Iris pigment epithelial cell (primary cell): ENCODE measurements at places on chromosomes 12 and 14.

GRCh38 chr12:54222609-54223008 is 33.8 kb upstream of the SMUG1 start:
- peak; percentile 95 for DNase-seq

DNA sequence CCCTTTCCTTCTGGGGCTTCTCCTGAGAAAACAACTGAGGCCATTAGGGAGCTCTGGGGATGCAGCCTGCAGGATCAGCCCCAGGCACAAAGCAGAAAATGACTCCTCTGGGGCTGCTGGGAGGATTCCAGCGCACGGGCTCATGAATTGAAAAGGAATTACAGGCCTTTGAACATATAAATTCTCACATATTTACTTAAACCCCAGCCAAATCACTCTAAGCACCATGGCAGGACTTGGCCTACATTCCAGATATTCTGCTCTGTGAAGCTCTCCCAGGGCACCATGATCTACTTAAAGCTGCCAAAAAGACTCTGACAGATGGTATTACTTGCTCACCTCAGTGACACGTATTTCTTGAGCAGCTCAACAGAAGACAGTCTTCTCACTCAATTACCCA is 87.2 kb downstream of the ZFC3H1 start:
- DNase-seq = no peak

DNA sequence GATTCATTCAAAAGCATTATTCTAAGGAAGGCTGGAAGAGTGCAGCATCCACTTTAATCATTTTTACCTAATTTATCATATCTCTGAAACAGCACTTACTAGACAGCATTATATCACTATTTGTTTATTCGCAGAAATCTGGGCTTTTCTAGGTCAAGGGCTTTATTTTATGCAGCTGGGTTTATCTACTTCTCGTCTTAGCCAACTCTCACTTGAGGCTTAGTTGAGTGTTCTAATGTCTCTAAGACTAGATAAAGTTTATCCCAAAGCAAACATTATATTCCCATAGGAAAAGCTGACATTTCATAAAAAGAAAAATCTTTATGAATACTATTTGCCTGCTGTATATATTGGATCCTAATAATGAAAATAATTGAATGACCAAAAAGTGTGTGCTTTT is 720.8 kb upstream of the FLRT2 start:
- no peak for DNase-seq

DNA sequence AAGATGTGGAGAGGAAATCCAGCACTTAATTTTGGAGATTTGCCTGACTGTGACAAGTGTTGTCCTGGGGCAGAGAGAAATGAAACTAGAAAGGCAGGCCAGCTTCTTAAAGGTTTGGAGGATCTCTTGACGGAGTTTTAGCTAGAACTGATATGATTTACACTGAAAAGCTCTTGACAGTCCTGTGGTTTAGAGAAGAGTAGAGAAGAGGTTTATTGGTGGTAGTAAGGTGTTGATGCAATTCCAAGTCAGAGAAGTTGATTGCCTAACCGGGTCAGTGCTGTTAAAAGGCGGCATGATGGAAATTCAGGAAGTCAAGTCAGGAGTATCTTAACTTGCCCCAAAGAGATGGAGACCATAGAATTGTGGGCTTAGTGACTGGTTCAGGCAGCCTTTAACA is 89.0 kb upstream of the TRAF3 start:
- peak; percentile 27 for DNase-seq

DNA sequence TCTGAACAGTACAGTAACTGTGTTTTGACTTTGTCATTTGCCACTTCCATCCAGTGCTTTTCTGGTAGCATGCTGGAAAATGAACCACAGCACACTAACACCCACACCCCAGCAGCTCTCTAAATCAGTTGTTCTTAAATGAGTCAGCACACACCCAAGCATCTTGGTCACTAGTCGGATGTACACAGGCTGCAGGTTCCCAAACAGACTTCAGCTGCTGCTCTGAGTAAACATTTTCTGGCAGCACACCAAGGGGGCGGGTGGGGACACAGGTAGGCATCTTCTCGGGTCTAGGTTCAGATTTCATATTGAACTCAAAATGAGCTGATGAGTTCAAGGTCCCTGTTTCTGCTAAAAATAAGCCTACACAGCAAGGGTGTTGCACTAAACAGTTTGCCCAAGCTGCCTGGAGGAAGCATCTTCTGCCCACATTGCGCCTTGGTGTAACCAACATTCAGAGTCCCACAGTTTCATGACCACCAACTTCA is 39.8 kb downstream of the IFNG start:
- DNase-seq = peak; percentile 5

- peak; percentile 77 for DNase-seq
These were observed 820 bp downstream of the BICDL1 start for GRCh38 chr12:119989731-119990381.

DNA sequence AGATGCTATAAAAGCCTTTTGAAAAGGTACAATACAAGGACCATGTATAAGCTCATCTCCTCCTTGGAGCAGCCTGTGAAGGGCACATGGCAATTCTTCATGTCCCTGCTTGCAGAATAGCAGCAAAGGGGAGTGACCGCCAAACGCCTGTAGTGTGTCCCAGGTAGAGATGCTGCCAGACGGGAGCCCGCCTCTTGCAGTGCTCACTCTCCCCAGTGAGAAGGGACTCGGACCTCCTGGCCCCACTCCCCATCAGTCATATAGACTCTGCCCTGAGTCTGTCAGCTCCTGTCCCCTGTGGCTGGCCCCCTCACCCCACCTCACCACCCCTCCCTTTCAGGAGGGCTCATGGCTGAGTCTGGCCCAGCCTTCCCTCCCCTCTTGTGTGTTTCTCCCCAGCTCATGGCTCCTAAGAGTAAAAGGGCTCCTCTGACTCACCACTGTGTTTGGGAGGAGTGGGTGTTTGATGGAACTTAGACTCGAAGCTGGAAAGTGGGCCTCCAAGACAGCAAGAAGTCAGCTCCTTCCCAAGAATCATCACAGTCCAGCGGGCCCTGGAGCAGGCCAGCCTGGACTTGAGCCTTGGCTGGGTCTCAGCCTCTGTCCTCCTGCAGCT is 40.9 kb downstream of the DEGS2 start:
- DNase-seq = no peak

GRCh38 chr12:105822131-105823105 is 316.3 kb downstream of the NUAK1 start:
- peak; percentile 9 for DNase-seq

GRCh38 chr12:49655595-49656236 is 32.4 kb downstream of the PRPF40B start:
- no peak for DNase-seq

DNA sequence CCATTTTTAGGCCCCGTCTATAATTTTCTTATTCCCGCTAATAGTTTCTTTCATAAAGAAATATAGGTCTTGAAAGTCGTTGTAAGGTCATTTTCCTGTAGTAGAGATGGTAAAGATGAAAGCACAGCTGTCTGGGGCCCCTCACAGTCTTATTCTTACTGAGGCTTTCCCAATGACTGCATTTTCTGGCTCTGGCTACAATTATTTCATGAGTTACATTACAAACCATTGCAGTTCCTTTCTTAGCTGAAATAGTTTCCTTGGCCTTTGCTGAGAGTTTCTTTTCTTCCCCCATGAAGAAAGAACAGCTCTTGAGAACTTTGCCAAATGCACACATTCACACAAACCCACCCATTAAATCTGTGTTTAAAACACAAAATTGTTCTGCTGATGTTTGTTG is 113.0 kb downstream of the DYRK2 start:
- DNase-seq = no peak

DNA sequence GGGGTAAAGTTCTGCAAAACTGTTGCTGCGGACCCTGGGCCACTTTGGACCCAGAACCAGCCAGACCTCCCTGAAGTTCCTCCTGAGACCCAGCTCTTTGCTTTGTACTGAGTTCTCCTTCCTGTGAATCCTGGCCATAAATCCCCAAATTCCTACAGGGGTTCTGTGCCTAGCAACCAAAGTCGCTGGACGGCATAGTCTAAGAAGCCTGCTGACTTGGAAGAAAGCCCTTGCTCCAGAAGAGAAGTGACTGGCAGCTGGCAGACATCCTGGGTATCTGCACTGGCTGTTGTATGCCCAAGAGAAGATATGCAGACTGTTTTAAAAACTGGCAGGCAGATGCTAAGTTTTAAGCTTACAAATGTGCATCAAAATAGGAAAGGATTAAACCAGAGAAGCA is 99.9 kb upstream of the SLC24A4 start:
- no peak for DNase-seq

- no peak for DNase-seq
These were observed 460.3 kb upstream of the LRFN5 start for GRCh38 chr14:41146391-41146790.

DNA sequence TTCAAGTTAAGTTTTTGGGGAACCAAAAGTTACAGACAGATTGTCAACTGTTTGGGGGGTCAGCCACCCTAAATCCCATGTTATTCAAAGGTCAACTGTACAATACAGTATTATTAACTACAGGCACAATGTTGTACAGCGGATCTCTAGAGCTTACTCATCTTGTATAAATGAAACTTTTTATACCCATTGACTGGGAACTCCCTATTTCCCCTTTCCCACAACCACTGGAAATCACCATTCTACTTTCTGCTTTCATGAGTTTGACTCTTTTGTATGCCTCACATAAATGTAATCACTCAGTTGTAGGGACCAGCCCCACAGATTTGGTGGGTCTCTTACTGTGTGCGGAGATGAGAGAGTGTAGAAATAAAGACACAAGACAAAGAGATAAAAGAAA is 57.8 kb downstream of the SLCO1B3 start:
- no peak for DNase-seq

- DNase-seq = no peak
These were observed 25.4 kb downstream of the PSMC1 start for GRCh38 chr14:90281756-90282155.

DNA sequence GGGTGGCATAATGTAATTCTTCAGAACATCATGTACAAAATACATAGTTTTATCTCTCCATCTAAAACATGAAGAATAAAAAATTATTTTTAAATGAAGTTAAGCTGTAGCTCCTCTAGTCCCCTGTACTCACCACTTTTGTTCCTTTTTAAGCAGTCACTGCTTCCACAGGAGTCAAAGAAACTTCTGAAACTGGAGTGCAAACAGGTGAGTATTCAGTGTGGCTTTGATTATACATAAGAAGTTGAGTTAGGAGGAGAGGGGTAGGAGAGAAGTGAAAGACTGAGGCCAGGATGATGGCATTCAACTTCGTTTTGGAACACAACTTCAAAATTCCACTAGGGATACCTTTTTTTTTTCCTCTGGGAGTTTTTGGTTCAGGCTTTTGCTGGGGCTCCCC is 131.4 kb upstream of the CNTN1 start:
- no peak for DNase-seq

- no peak for DNase-seq
These were observed 30.8 kb upstream of the RESF1 start for GRCh38 chr12:31928246-31929026.

DNA sequence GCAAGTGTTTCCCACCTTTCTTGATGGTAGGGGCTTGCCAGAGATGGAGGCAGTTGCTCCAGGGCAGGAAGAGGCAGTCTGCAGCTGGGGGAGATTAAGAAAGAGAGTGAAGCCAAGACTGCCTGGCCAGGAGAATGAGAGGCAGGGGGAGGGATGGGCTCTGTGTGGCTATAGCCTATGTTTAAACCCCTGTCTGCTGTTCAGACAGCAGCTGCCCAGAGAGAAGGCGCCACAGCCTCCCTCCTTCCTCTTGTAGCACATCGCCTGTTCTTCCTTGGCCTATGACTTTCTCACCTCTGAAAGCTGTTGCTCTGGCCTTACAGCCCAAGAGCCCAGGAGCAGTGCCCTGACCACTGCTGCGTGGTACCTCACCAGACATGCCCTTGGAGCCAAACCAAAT is 61.7 kb downstream of the EMP1 start:
- DNase-seq = no peak

GRCh38 chr12:131380220-131380964 is 330.5 kb upstream of the SFSWAP start:
- DNase-seq = no peak

- DNase-seq = no peak
These were observed 3.6 kb upstream of the EDDM3A start for GRCh38 chr14:20742132-20742531.

DNA sequence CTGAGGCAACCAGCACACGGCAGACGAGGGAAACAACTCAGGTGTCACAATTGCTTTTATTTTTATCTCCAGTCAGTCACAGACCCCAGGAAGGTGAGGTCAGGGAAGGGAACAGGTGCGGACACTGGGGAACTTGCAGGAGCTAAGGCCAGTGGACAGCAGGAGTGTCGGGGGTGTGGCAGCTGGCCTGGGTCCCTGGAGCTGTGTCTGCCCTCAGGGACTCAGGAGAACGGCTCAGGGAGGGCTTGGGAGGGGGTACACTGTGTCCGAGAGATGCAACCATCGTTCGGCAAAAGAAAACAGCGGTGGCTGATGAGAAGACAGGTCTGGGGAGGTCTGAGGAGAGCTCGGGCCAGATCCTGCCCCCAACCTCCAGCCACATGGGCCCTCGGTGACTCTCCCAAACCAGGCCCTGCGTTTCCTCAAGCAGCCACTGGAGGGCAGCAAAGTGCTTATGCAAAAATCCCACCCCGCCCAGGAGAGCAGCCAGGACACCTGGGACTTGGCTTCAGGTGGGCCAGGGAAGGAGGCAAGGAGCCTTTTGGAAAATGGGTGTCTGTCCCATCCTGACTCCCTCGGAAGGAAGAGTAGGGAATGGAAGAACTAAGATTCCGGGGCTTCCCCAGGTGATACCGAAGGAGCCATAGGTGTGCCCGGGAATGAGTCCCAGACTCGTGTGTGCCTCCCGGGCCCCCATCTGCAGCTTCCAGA is 24.1 kb upstream of the BCDIN3D start:
- DNase-seq = peak; percentile 32

- DNase-seq = peak; percentile 90
These were observed 18.8 kb upstream of the GAS2L3 start for GRCh38 chr12:100554608-100555077.

- peak; percentile 31 for DNase-seq
These were observed 1.8 kb downstream of the ZDHHC22 start for GRCh38 chr14:77139540-77140358.

GRCh38 chr12:31832740-31833729 is 104.2 kb upstream of the AMN1 start:
- peak; percentile 10 for DNase-seq

GRCh38 chr12:130571089-130571488 is 145.0 kb downstream of the RIMBP2 start:
- DNase-seq = no peak

GRCh38 chr12:62934239-62934798 is 631 bp downstream of the PPM1H start:
- DNase-seq = peak; percentile 37

DNA sequence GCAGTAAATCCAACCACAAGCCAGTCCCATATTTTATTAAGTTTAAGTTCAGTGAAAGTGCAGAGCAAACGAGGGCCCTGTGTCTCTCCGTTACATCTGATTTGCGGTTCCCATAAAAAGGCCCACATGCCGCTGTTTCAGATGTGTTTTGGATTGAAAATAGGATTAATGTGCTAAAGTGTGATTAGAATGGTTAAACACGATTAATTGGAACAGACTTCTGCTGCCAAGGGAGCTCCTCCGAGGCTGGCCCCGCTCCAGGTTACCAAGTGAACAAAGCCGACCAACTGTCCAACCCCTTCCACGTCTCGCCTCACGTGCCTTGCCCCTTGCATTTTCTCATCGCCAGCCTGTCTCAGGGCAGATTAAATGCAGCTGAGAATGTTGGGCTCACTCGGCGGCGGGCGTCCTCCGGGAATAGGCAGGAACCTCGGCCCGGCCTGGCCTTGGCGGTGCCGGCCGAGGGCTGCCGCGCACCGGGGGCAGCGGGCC is 166.5 kb upstream of the GSC start:
- DNase-seq = peak; percentile 43

- no peak for DNase-seq
These were observed 20.5 kb upstream of the PPP2R5C start for GRCh38 chr14:101740981-101741380.

GRCh38 chr12:28770322-28770721 is 378.8 kb upstream of the FAR2 start:
- DNase-seq = no peak

- peak; percentile 95 for DNase-seq
These were observed 626.6 kb downstream of the DIO2 start for GRCh38 chr14:79584679-79585078.
